ENCODE measurements at places on chromosomes 6 and 20. TPM values are rescaled to one million over a fixed set of nuclear protein-coding genes. Genes with fewer than 3 reads are reported as not detected.

The DUSP15 gene
- not detected for total RNA-seq

The TLDC2 gene
- 0.18 TPM for total RNA-seq

DNA sequence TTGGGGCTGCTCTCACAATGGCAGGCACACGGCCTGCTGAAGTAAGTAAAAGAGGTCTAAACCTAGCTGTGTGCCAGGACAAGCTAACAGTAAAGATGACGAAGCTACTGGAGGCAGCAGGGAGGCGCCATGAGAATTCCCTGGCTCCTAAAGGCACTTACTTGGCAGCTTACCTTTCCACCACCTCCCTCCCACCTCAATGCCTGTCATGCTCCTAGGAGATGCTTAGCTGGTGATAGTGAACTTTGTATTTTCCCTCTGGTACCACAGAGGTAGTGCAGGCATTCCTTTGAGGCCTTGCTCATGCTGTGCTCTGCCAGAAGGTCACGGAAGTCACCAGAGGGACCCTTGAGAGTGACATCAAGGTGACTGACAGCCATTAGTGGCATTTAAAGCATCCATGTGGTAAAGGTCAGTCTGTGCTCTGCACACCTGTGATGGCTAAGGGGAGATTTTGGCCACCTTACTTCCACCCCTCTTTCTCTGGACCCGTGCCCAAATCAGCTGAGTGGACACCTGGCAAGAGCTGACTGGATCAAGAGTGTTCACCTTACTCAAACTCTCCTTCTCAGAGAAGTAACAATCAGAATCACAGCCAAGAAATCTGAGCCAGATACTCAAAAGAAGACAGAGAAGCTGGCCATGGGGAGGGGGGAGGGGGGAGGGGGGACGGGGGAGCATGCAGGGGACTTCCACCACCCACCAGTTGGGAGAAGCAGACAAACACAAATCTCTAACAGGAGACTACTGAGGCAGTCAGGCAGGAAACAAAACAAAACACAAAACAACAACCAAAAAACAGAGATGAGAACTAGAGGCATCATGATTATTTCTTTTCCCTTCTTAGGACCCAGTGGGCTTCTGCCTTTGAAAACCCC lies 2.9 kb downstream of the FKBP1A start:
- no peak for DNase-seq
- H3K27ac ChIP-seq = no peak overlapping the region
- peaks cover 7% of the 10 kb centered on the region for H3K36me3 ChIP-seq
- H3K27me3 ChIP-seq = no peaks in the 10 kb centered on the region

- peak; percentile 4 for DNase-seq
- H3K4me3 ChIP-seq = no peak overlapping the region
- no peaks in the 10 kb centered on the region for H3K27me3 ChIP-seq
- H3K4me1 ChIP-seq = peaks cover 11% of the 10 kb centered on the region
- H3K27ac ChIP-seq = peak overlapping the region; percentile 50
- H3K36me3 ChIP-seq = peaks cover 30% of the 10 kb centered on the region
Measured at GRCh38 chr20:3041854-3042409, 1.5 kb upstream of the GNRH2 start.

The MEA1 gene
- total RNA-seq = 119 TPM

The ID1 gene
- total RNA-seq = 186 TPM

- no peak overlapping the region for H3K27ac ChIP-seq
- no peak overlapping the region for H3K4me3 ChIP-seq
- DNase-seq = no peak
- H3K36me3 ChIP-seq = 0 out of 2 replicates have a peak, but pooled peaks cover 3% of the 10 kb centered on the region
Measured at GRCh38 chr6:83952830-83953229, 80.7 kb upstream of the MRAP2 start.

- no peak overlapping the region for H3K4me3 ChIP-seq
- H3K4me1 ChIP-seq = no peaks in the 10 kb centered on the region
- H3K27ac ChIP-seq = no peak overlapping the region
- DNase-seq = no peak
- no peaks in the 10 kb centered on the region for H3K27me3 ChIP-seq
- H3K36me3 ChIP-seq = peaks cover 1% of the 10 kb centered on the region
Measured at GRCh38 chr6:167937948-167938911, 59.2 kb upstream of the KIF25 start.

- H3K27me3 ChIP-seq = no peaks in the 10 kb centered on the region
- H3K4me1 ChIP-seq = no peaks in the 10 kb centered on the region
- no peaks in the 10 kb centered on the region for H3K36me3 ChIP-seq
- DNase-seq = no peak
- no peak overlapping the region for H3K4me3 ChIP-seq
Measured at GRCh38 chr6:94955156-94955555, 622.2 kb upstream of the MANEA start.

- peaks cover 2% of the 10 kb centered on the region for H3K4me1 ChIP-seq
- H3K36me3 ChIP-seq = no peaks in the 10 kb centered on the region
- no peak overlapping the region for H3K27ac ChIP-seq
- peaks cover 32% of the 10 kb centered on the region for H3K27me3 ChIP-seq
Measured at GRCh38 chr6:31042806-31043205, 32.5 kb downstream of the MUC22 start.

The CLIC5 gene
- not detected for total RNA-seq

DNA sequence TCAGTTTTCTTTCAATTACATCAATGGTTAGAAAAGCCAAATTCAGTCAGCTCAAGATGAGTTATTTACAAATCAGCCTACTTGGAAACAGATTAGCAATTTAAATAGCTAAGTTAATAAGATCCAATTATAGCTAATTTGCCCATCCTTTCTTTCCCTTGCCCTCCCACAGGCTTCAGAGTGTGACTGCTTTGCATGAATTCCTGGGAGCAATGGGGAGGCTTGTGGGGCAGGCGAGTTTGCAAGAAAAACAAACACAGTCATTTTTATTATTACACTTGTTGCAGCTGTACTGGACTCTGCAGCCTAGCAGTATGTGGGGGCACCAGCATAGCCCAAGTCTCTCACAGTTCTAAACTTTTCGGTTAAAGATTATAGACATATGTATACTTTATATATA lies 219.0 kb downstream of the NKAIN2 start:
- no peak overlapping the region for H3K27ac ChIP-seq
- H3K4me1 ChIP-seq = no peaks in the 10 kb centered on the region
- H3K36me3 ChIP-seq = no peaks in the 10 kb centered on the region
- no peak for DNase-seq

DNA sequence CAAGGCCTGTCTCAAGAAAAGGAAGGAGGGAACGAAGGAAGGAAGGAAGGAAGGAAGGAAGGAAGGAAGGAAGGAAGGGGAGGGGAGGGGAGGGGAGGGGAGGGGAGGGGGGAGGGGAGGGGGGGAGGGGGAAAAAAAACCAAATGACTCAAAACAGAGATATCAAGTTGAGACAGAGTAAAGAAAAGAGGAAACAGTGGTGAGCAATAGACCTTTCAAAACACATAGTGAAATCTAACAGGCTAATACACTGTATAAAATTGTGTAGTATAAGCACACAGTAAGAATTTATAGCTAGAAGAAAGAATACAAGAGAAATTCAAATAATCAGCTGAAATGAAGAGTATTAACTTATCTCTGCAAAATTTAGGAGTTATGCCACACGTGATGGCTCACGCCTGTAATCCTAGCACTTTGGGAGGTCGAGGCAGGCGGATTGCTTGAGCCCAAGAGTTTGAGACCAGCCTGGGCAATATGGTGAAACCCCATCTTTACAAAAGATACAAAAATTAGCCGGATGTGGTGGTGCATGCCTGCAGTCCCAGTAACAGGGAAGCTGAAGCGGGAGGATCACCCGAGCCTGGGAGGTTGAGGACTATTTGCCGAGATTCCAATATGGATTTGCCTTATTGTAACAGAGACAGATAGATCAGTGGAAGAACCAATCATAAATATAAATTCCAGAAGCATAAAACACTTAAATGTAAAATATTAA lies 123.2 kb downstream of the PRND start:
- H3K36me3 ChIP-seq = no peaks in the 10 kb centered on the region
- H3K27ac ChIP-seq = no peak overlapping the region
- no peak for DNase-seq
- no peaks in the 10 kb centered on the region for H3K4me1 ChIP-seq

GRCh38 chr20:53421343-53421742 lies 172.3 kb downstream of the ZNF217 start:
- H3K4me3 ChIP-seq = no peak overlapping the region
- no peaks in the 10 kb centered on the region for H3K4me1 ChIP-seq
- no peaks in the 10 kb centered on the region for H3K27me3 ChIP-seq
- H3K36me3 ChIP-seq = no peaks in the 10 kb centered on the region
- no peak for DNase-seq

DNA sequence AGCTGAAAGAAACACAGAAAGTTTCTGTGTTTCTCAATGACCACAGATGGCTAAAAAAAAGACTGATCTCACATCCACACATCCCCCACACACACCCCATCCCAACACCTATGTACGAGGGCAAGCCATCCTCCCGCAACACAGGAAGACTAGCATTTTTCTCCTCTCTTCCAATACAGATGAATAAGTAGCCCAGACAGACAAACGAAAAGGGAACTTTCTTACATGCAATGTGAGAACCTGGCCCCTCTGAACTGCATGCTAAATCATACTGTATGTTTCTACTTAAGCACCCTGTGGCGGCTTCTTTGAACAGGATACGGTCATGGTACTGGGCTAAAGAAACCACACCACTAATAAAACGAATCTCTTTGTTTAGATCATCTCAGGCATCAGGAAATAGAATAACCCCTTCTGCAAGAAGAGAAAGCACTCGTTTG lies 116.2 kb downstream of the GMDS start:
- H3K36me3 ChIP-seq = no peaks in the 10 kb centered on the region
- peaks cover 3% of the 10 kb centered on the region for H3K4me1 ChIP-seq
- H3K27me3 ChIP-seq = no peaks in the 10 kb centered on the region
- no peak for DNase-seq
- no peak overlapping the region for H3K27ac ChIP-seq
- H3K4me3 ChIP-seq = no peak overlapping the region

The CALHM6 gene
- total RNA-seq = 0.83 TPM

Measured in IMR-90 (cell line).